ENCODE measurements at places on chromosomes 3 and 15. TPM values are rescaled to one million over a fixed set of nuclear protein-coding genes. Genes with fewer than 3 reads are reported as not detected.

CLEC3B gene
- polyA plus RNA-seq = 91.2 TPM

TGM5 gene
- polyA plus RNA-seq = not detected

TRPC1 gene
- 18.0 TPM for polyA plus RNA-seq

CD200R1 gene
- polyA plus RNA-seq = 0.68 TPM

TRH gene
- 45.9 TPM for polyA plus RNA-seq

RTP1 gene
- 1.1 TPM for polyA plus RNA-seq

Measured in spinal cord (tissue), 10 donors.